Activated T-cell treated with anti-CD3 and anti-CD28 coated beads for 48 hours (primary cell): ENCODE measurements at places on chromosomes 1 and 21.

- no peak for DNase-seq
Observed at GRCh38 chr1:163056831-163057230, 12.3 kb upstream of the RGS4 start.

GRCh38 chr1:13543451-13544220 is 29.8 kb upstream of the LRRC38 start:
- no peak for DNase-seq

- peak; percentile 56 for DNase-seq
Observed at GRCh38 chr1:211258310-211258755, 833 bp upstream of the RCOR3 start.

DNA sequence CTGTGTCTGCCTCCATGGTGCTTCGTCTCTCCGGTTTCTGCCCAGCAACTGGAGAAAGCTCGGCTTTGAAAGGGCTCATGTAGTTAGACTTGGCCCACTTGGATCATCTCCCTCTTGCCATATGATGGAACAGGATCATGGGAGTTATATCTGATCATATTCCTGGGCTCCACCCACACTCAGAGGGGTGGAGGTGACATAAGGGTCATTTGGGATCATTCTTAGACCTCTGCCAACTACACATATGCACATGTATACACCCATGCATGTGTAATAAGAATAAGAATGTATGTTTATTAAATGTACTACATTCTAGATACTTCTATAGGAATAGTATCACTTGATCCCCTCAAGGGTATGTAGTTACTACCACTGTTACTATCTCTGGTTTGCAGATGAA is 74.1 kb upstream of the WNT4 start:
- DNase-seq: no peak

DNA sequence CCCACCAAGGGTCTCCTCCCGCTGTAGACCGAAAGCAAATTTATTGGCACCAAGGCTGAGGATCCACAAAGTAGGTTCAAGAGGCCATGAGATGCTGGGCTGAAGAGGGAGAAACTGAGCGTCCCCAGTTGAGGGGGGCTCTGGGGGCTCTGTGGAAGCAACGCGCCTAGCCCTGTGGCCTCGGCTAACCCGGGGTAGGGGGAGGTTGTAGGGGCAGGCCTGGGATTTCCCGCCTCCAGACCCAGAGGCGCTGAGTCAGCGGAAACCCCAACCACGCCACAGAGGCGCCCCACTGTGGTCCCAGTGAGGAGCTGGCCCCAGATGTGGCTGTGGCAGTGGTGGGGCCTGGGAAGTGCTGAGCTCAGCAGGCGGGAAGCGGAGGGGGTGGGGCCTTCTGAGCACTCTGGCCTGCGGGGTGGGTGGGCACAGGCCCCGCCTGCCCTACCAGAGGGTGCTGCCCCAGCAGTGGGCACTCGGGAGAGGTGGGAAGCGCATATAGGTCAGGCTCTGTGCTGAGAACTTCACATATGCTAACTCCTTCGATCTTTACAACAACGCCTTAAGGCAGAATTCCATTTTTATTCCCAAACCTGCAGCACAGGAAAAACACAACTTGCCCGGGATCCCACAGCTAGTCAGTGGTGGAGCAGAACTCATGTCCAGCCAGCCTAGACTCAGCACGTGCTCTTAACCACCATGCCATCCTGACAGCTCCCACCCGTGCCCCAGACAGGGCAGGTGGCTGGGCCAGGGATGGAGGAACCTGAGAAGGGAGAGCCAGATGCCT is 1.5 kb upstream of the COL16A1 start:
- DNase-seq: peak; percentile 78

DNA sequence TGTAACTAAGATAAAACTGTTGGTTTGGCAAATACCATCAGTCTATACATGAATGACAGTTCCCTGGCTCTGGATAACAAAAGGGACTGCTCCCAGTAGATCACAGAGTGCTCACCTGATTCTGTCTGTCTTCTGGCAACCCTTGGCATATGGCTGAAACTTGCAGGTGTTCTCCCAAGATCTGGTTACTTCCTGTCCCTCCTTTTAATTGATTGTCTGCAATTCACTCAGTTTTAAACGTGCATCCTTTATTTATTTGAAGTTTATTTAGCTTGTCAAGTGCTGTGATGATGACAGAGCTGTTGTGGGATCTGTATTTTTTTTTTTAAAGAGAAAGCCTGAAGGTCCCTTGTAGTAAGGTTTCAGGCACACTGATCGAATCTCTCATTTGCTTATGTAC is 3.4 kb downstream of the KCNA3 start:
- no peak for DNase-seq

DNA sequence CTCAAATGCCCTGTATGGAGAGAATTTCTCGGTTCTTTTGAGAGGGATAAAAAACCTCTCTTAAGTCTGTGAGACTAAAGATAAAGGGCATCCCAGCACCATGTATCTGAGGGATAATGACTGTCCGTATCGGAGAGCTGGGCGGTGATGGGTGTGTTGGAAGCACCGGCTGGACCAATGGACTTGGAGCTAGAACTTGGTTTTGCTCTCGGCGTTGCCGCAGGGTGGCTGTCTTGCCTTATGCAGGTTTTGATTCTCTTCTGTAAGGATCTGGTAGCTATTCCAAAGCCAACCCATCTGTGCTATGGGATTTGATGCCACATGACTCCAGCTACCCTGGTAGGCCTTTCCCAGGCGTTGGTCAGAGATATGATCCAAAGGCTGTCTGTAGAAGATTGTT is 348.8 kb downstream of the KIF26B start:
- no peak for DNase-seq

GRCh38 chr1:23824711-23825075 is 536 bp downstream of the HMGCL start:
- no peak for DNase-seq

DNA sequence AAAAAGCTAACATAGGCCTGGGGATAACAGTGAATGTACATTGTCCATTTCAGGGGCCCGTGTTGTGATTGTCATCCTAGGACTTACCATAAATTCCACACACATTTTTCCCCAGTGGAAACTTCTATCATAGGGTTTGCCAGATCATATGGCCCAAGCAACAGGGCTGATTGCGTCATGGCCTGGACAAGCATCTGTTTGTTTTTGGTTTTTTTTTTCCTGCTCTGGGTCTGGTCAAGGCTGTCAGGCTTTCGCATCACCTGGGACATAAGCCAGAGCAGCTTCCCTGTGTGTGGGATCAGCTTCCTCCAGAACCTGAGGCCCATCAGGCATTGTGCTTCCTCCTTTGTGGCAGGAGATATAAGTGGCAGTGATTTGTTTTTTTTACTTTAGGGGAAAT is 598.5 kb upstream of the USP24 start:
- DNase-seq: no peak

- DNase-seq: no peak
Observed at GRCh38 chr1:7526867-7527732, 244.0 kb upstream of the VAMP3 start.

DNA sequence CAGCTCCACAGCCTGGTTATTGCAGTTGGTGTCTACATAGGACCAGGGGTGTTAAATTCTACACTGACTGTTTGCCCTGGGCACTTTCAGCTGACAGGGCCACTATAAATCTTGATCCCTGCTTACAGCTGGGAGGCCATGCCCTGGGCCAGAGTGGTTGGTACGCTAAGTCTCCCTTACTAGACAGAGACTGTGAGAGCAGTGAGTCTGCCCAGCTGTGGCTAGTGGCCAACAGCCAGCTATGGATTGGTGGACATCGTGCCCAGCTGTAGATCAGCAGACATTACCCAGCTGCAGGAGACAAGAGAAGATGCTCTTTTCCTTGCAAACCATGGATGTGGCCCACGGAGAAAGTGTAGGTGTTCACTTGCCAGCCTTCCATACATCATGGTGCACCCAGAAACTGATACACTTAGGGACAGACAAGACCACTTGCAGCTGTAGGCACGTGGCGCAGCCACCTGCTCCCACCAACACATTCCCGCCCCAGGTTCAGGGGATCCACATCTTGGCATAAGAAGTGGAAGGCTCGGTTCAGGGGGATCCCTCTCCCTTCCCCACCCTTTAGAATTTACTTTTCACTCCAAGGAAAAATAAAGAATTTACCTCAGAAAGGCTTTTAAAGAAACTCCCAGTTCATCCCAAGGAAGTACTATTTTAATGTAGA is 16.4 kb upstream of the PAX7 start:
- no peak for DNase-seq

DNA sequence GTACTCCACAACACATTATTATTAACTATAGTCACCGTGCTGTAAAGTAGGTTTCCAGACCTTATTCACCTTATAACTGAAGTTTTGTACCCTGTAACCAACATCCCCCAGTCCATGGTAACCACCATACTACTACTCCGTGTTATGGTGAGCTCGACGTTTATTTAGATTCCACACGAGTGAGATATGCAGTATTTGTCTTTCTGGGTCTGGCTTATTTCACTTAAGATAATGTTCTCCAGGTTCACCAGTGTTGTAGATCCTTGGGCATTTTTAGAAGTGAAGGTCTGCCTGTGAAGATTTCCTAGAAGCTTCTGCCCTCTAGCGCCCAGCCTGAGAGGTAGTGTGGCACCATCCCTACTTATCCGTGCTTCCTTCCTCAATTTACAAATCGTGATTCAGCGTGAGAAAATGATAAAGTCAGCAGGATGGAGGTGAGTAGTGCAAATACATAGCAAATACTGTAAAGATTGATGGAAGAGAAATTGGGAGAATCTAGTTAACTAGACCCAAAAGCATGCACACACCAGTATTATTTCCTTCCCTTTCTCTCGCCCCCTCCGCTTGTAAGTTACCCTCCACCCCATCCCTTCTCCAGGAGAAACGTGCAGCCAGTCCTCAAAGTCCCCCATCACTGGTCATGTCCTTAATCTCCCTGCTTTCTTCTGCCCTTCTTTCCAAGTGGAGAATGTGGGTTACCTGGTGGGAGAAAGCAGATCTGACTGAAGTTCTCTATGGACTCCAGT is 36.0 kb upstream of the DISC1 start:
- DNase-seq: no peak

- peak; percentile 29 for DNase-seq
Observed at GRCh38 chr1:18575620-18576019, 55.0 kb upstream of the PAX7 start.

- DNase-seq: no peak
Observed at GRCh38 chr21:17821121-17821520, 2.0 kb upstream of the C21orf91 start.

DNA sequence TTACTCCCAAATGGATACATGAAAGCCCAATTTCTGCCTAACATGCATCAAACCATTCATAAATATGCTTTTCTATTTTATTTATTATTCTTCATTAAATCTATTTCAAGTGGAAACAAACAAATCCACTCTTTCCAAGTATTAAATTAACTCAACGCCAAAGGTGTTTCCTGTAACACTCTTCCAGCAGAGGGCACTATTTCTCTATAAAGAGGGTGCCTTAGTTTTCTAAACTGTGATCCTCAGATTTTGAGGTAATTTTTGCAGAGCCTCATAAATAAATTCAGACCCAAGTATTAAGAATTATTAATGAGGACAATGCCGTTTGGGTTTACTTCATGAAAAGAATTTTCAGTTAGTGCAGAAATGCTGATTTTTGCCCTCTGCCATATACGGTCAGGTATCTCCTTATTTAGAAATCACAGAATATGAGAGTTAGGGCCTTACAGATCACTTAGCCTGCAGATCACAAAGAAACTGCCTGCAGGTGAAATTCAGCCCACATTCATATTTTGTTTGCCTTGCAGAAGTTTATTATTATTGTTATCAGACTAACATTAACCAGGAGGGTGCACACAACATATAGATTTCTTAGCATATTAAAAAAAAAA is 40.1 kb upstream of the MYSM1 start:
- DNase-seq: no peak

DNA sequence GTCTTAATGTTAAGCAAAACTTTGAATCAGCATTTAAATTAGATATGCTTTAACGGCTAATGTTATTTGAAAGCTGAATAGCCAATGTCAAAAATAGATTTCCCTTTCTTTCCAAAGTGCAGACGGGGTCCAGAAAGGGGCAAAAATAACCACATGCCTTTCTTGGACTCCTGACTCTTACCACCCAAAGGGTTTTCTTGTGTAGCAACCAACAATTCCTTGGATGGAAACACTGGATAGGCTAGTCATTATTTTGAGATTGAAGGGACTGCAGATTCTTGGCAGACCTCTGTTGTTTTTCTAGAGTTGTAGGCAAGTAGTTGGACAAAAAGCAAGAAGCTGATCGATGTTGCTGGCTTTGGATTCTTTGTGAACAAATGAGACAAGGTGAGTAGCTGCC is 107.0 kb downstream of the MRPS6 start:
- no peak for DNase-seq

- no peak for DNase-seq
Observed at GRCh38 chr1:113812661-113813135, 422 bp upstream of the RSBN1 start.

DNA sequence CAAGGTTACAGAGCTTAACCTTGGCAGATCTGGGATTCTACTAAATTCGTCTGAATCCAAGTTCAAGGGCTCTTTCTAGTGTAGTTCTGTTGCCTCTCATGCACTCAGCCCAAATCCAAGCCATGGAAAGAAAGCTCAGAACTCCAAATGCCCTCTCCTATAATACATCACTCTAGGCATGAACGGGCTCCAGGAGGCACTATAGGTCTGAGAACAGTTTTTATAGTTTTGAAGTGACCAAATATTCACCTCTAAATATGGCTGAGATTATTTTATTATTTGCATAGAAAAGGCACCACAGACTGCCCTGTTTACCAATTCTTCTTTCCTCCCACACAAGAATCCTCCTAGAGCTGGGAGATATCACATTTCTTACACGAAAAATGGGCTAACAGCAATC is 327.9 kb upstream of the BEND5 start:
- no peak for DNase-seq

DNA sequence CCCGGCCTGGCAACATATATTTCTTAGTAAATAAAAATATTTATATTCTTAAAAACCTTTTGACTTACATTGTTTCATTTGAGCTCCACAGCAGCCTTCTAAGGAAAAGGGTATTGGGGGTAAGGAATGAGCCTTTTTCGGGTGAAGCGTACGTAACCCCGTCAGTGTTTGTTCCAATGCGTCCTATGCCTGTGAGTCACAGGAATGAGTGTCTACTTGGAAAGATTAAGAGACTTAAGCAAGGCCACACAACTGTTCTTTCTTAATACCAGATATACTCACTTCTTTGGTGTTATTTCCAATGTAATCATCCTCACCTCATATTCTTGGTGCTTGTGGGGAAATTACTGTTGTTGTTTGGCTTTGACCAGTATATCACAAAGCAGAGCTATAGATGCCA is 22.7 kb downstream of the WDTC1 start:
- DNase-seq: no peak

DNA sequence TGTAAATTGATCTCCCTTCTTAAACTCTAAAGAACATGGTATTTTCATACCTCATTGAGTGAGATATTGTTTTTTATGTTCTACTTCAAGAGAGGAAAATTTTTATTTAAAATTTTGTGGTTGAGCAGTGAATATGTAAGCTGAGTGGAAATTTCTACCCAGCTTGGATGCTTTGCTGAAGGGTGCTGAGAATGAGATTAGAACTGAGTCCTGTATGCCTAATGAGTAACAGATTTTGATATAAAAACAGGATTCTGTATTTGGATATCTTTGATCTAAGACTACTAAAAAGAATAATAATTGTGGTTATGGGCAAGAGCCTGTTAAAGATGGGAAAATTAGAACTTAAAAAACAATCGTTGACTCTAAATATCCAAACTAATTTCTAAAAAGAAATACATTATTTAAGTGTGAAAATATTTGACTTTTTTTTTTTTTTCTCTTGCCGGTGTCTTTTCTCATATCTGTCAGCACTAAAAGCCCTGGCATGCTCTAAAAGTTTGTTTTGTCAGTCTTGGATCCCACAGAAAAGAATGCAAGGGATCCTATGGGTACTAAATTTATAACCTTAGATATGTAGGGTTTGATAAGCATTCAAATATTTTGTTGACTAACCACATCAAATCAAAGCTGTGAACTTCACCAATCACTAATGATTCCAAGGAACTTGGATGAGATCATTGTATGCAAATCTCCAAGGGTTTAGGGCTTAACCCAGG is 652.3 kb downstream of the PTPRC start:
- DNase-seq: no peak
